ENCODE measurements at places on chromosomes 6 and 20.

DNA sequence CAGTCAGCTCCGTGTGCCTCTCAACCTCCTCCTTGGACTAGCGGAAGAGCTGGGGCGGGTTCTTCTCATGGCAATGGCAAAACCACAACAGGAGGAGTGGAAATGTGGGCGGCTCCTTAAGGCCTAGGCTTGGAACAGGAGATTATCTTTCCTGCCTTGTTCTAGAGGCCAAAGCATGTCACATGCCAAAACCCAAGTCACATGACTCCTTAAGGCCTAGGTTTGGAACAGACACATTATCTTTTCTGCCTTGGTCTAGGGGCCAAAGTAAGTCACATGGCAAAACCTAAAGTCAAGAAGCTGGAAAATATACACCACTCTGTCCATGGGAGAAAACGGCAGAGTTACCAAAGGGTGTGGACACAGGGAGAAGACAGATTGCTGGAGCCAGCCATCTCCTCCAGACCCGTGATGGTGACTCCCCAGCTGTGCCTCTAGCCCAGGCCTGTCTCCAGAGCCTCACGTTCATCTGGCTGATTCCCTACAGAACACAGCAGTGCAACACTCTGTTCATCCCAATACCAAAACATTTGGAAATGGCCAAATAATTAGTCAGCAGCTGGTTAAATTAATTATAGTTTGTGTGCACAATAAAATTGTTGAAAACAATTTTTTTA is 34.2 kb downstream of the ANKRD60 start:
- DNase-seq, result no peak

- no peak for DNase-seq
These were observed 39.7 kb downstream of the ISM1 start for GRCh38 chr20:13260650-13261279.

- DNase-seq, result no peak
These were observed 206.6 kb downstream of the TFAP2B start for GRCh38 chr6:51025082-51025777.

DNA sequence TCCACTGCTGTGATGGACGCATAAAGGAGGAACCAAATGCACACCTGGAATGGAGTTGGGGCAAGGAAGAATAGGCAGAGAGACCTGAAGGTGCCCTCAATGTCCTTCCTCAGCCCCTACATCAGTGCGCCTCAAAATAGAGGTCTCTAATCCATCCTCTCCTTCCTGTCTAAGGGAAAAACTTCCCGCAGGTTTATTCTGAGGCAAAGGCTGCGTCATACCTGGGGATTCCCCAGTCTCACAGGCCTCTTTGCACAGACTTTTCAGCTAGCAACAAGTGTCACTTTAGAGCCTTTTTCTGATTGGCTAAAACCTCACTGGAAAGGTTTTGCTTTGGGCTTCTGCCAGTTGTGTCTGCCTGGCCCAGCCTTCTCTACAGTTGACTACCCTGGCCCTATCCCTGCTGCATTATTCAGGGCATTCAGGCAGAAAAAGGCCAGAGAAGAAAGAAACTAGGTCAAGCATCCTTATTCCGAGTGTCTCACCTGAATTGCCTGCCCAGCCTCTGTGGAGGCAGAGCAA is 1.8 kb upstream of the HLA-DQB1 start:
- no peak for DNase-seq

DNA sequence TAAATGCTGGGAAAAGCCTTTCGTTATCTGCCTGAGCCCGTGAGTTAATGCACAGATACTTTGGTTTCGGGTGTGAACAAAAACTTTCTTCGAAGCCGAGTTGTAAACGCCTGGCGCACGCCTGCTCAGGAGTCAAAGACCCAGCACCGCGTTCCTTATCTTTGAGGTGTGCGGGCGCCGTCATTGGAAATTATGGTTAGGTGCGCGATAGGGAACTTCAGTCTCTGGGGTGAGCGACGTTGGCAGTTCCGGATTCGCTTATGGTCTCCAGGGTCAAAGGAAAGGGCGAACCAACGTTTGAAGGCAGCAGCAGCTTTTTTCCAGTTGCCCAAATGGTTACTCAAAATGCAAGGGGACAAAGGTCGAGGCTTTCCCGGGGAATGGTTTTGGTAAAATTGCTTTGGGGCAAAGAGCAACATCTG is 853 bp downstream of the SLC22A3 start:
- DNase-seq, result no peak

DNA sequence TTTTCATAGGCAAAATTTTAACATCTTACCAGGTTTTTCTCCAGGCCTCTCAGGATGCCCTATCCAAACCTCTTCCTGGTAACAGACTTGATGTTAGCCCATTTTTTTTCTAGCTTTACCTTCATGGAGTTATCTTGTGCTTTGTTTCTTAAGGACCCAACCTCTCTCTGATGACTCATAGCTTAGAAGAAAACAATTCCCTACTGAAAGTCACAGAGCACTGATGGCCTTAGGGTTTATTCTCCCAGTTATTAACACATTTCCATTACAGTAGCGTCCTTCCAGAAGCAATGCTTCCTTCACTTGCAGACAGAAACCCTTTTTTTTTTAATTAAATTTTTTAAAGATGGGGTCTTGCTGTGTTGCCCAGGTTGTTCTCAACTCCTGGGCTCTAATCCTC is 79.4 kb downstream of the IYD start:
- DNase-seq, result no peak

DNA sequence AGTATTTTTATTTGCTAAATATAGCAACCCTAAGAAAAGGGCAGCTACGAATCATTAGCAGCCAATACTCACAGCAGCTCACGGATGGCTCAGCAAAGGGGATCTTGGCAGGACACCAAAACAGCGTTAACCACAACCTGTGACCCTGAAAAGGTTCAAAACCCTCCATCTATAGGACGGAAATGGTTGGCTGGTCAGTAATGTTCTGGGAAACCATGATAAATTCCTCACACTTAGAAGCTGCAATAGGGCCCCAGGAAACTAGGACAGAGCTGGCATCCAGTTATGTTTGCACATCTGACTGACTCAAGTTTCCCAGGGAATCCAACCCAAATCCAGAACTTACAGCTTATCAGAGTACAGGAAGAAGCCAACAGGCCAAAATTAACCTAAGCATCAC is 30.9 kb upstream of the PTPRT start:
- no peak for DNase-seq

DNA sequence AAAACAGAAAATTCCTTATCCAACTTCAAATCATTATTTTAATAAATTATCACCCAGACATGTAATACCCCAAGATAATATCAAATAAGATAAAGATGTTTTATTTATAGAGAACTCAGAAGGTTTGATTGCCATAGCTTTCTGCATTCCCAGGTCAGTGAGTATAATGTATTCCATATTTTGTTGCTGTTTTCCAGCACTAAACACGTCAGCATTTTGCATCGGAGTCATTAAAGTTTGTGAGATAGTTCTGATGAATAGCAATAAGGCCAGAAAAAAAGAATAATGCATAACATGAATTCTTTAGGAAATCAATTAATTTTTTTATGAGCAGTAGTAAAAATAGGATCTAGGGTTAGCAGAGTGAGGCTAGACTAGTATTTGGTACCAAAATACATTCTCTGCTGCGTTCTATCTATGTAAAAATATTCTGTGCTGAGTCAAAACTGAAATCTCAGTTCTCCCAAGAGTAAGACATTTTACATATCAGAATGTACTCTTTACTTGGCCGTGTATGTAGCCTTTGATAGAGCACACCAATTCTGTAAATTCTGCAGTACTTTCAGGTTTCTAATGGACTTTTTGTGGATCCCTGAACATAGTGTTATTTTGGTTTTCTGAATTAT is 269.9 kb upstream of the AGPAT4 start:
- DNase-seq, result no peak

DNA sequence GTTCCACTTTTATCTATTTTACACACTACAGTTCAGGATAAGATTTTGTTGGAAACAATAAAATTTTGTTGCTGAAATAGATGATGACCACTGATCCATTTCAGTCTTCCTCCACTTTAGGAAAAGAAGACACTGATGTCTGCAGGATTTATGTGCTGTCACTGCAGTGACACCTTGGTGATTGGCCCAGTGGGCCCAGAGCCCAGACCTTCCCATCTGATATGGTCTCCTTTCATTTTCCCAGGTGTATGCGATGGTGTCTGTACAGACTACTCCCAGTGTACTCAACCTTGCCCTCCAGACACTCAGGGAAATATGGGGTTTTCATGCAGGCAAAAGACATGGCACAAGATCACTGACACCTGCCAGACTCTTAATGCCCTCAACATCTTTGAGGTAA is 19.6 kb upstream of the ADGRF4 start:
- DNase-seq, result no peak

DNA sequence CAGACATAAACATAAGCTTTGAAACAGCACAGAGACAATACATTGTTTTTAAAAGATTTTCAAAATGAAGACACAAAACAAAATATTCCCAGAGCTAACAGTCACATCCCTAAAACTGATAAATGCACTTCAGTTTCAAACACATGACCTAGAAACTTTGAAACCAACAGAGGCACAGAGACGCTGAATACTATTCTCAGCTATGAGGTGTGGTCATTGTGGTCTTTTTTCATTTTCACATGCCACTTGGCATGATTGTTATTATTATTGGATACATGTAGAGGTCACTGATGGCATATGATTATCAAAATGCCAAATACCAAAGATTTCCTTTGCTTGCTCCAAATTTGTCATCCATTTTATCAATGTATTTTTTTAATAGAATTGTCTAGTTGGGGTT is 306.9 kb downstream of the QKI start:
- DNase-seq, result no peak

DNA sequence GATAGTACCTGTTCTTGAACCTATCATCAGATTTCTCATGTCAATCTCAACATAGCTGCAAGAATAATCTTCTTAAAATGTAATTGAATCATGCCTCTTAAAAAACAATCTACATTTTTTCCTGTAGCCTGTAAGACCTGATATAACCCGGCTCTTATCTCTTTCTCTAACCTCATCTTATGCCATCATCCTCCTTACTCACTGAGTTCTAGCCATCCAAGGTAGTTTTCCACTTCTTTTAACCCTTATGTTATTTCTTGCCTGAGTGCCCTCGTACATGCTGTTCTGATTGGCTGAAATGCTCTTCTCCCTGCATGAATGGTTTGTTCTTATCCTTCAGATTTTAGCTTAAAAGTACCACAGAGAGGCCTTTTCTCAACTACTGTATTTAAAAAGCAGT is 16.4 kb downstream of the SLC17A5 start:
- no peak for DNase-seq

DNA sequence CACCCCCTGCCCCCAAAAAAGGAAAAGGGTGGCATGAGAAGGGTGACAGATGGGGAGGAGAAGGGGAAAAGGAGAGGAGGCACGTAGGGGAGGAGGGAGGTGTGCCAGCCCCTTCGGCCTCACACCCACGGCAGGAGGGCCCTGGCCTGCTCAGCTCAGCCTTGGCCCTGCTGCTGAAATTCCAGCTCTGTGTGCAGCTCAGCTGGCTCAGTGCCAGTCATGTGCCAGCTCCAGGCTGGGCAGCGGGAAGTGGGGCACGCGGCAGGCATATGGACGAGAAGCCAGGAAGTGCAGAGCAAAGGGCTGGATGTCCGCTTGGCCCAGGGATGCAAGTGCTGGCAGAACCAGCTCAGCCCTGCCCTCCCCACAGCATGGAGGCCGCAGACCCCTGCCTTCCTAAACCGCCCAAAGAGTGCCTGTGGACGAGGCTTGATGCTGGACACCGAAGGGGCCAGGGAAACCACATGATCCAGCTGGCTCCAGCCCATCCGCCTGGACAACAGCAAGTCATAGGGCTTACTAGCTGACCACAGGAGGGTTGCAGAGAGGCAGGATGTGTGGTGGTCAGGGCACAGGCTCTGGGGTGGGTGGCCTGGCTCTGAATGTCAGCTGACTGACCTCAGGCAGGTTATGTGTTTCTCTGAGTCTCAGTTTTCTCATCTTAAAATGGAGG is 60.2 kb downstream of the NOL4L start:
- no peak for DNase-seq

- no peak for DNase-seq
These were observed 44.8 kb downstream of the TCP11 start for GRCh38 chr6:35096129-35096862.

- DNase-seq, result peak; percentile 18
These were observed 170.8 kb downstream of the BCAS1 start for GRCh38 chr20:53899351-53900167.

GRCh38 chr6:33962246-33963027 is 158.6 kb upstream of the MLN start:
- no peak for DNase-seq

DNA sequence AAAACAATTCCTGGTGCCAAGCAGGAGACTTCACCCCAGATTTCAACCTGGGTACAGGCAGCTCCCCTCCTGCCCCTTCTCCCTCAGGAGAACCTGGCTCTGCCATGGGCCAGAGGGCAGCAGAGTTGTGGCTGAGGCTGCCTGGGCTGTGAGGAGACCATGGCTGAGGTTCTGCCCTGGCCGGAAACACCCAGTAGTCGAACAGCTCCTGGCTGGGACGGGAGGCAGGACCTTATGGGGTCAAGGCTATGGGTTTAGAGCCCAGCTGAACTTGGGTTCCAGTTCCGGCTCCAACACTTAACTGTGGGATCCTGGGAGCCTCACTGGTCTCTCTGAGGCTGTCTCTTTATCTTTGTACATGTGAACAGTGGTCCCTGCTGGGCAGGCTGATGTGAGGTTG is 8.5 kb downstream of the C6orf132 start:
- no peak for DNase-seq

GRCh38 chr6:7414811-7415210 is 25.2 kb downstream of the RIOK1 start:
- no peak for DNase-seq

GRCh38 chr20:18523066-18523465 is 15.3 kb downstream of the SEC23B start:
- DNase-seq, result no peak

- no peak for DNase-seq
These were observed 199.0 kb downstream of the PDE7B start for GRCh38 chr6:136050475-136050874.

DNA sequence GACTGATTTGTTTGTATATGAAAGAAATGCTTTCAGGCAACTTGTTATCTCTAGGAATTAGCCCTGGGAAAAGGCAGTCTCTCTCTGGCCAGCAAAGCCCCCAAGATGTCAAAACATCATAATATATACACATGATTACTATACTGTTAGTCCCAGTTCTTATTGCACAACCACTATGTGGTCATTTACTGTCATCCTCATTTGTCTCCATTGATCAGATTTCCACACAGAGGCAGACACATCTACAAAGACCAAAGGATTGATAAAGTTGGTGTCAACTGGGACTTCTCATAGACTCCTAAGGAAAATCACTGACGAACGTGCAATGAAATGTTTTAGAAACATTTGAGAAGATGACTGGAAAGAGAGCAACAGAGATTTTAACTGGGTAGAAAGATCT is 71.9 kb upstream of the POPDC3 start:
- no peak for DNase-seq

- DNase-seq, result no peak
These were observed 31.7 kb upstream of the UBR2 start for GRCh38 chr6:42532038-42532669.

DNA sequence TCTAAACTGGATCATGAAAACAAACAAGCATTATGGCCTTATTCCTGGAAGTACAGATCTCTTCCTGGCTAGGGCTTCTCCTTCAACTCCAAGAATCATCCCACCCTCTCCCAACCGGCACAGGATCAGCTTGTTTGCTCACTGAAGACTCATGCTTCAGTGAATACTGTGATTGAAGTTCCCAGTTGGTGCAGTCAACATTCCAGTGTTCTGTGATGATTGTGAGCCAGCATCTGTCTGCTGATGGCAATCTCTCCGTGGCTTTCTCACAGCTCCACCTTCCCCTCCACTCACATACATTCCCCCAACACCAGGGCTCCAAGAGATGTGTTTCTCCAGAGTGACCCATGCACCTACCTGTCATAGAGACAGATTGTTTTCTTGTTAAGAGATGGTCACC is 421.3 kb upstream of the BTBD3 start:
- DNase-seq, result no peak
